T-helper 9 cell (primary cell): ENCODE measurements at places on chromosomes 11 and 22.

DNA sequence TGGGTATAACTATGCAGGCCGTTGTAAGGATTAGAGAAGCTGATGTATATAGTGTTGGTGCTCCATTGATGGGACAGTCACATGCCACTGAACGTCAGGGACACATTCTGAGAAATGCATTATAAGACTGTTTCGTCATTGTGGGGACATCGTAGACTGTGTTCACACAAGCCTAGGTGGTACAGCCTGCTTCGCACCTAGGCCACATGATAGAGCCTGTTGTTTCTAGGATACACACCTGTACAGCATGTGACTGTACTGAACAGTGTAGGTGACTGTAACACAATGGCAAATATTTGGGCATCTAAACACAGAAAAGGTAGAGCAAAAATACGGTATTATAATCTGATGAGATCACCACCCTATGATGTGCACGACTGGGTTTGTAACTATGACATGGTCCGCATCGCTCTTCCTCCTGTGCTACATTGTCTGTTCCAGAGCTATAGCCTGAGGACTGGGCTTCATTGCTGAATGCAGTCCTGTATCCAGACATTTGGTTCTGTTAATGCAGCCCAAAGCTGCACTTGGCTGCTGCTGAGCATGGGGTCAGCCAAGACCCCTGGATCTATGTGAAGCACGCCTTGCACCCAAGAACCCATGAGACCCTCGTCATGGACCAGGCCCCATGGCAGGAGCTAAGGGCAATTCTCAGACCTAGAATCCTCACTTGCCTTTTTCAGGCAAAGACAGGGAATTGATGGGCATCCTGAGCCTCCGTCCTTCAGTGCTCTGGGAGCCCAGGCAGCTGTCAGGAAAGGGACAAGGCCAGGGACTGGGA, 51.1 kb upstream of the THY1 start:
- DNase-seq, result no peak

GRCh38 chr11:44782478-44782877, 55.7 kb downstream of the TSPAN18 start:
- DNase-seq, result no peak

GRCh38 chr22:32653823-32654222, 147.7 kb upstream of the TIMP3 start:
- no peak for DNase-seq

GRCh38 chr11:64774144-64774543, 4.2 kb downstream of the SF1 start:
- no peak for DNase-seq

GRCh38 chr11:105915021-105915420, 107.0 kb downstream of the MSANTD4 start:
- no peak for DNase-seq

- DNase-seq, result no peak
Observed at GRCh38 chr11:62573006-62573591, 592 bp downstream of the EEF1G start.

DNA sequence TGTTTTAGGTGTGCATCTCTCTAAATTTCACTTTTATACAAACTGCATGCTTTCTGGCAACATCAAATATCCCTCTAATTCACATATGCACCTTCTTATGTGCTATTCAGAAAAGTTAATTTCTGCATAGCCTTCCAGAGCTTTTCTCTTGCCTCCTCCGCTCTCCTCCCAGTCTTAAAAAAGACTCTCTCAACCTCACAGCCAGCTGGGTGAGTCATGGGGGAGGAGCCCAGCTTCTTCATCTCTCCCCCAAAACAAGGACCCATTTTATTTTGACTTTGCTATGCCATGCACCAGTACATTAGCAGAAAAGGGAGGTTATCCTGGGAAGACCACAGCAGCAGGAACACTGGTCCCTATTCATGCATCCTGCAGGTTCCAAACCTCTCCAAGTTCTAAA, 234.4 kb downstream of the KCNA4 start:
- DNase-seq, result no peak

- peak; percentile 28 for DNase-seq
Observed at GRCh38 chr22:45208993-45209838, 31.5 kb downstream of the KIAA0930 start.

DNA sequence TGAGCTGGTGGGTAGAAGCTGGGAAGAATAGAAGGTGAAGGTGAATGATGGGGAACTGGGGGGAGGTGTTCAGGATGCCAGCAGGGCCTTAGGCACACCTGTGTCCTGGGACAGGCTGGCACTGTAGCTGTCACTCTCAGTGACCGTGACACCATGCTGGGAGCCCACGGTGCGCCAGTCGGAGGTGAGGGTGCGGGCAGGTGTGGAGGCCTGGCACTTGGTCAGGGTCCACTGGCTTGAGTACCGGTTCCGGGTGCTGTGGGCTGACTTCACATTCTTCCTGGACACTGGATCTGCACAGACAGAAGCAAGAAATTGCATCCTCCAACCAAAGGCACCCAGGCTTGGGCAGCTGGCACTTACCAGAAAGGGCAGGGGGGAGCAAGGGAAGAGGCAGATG, 103.8 kb downstream of the CEP164 start:
- no peak for DNase-seq

DNA sequence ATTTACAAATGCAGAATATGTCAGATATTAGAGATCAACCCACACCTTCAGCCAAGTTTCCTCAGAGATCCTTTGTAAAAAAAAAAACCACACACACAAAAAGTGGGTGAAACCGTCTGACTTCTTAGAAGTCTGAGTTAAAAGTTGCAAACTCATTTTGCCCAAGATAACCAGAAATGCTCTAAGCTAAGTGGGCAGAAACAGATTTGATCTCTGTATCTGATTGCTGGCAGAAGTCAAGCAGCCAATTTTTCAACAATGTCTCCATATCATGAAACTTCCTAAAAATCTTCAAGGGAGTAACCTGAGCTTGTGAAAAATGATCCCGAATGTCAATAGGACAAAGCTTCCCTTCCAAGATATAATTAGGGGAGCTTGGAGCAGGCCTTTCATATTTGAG, 28.6 kb upstream of the ATXN10 start:
- no peak for DNase-seq

GRCh38 chr11:22371160-22371559, 33.0 kb downstream of the SLC17A6 start:
- no peak for DNase-seq

DNA sequence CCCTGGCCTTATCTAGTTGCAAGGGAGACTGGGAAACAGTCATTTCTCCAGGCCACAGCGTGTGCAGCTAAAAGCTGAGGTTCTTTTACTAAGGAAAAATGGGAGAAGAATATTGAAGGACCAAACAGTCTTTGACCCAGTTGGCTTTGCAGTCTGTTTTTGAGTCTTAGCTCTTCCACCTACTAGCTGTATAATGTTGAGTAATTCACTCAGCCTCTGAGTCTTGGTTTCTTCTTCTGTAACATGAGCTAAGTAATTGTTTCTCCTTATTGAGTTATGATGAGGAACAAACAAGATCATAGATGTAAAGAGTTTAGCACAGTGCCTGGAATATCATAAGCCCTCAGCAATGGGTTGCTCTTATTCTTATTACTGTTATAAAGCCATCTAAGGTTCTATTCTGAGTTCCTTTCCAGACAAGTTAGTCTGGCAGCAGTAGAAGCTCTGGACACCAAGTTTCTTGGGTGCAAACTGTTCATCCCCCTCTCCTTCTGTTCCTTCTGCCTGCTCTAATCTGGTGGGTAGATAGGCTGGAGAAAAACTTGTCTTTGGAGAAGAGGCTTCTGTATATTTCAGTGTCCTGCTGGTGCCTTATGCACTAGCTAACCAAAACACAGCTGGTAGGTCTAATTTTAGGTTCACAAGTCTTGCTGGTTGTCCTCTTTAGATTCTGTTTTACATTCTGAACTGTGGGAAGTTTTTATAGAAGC, 13.5 kb downstream of the TRIM44 start:
- no peak for DNase-seq

- DNase-seq, result no peak
Observed at GRCh38 chr11:36012979-36013378, 69.1 kb downstream of the LDLRAD3 start.

GRCh38 chr11:132977746-132978145, 554.6 kb downstream of the OPCML start:
- no peak for DNase-seq

DNA sequence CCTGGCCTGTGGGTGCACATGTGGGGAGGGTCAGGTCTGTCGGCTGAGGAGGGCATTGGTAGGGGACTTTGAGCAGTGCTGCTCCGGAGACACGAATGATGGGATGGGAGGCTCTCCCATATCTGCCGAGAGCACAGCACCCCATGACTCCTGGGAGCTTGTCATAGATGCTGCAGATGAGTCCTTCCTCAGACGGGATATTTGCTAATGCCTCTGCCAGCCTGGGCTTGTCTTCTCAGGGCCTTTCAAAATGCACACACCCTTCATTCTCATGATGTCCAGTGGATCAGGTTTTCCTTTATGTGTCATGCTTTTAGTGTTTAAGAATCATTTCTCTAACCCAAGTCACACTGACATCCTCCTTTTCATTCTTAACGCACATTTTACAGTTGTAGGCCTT, 8.1 kb upstream of the RNH1 start:
- no peak for DNase-seq

- no peak for DNase-seq
Observed at GRCh38 chr22:36358533-36359469, 29.0 kb downstream of the MYH9 start.
